Activated CD8-positive, alpha-beta memory T cell treated with anti-CD3 and anti-CD28 coated beads, Interleukin-2, amount 50 U/mL, for 4 hours (primary cell): ENCODE measurements at places on chromosomes 3 and 15.

- DNase-seq: no peak
Observed at GRCh38 chr3:113223475-113224281, 12.3 kb downstream of the BOC start.

- no peak for DNase-seq
Observed at GRCh38 chr3:53473422-53473821, 21.0 kb upstream of the CACNA1D start.

DNA sequence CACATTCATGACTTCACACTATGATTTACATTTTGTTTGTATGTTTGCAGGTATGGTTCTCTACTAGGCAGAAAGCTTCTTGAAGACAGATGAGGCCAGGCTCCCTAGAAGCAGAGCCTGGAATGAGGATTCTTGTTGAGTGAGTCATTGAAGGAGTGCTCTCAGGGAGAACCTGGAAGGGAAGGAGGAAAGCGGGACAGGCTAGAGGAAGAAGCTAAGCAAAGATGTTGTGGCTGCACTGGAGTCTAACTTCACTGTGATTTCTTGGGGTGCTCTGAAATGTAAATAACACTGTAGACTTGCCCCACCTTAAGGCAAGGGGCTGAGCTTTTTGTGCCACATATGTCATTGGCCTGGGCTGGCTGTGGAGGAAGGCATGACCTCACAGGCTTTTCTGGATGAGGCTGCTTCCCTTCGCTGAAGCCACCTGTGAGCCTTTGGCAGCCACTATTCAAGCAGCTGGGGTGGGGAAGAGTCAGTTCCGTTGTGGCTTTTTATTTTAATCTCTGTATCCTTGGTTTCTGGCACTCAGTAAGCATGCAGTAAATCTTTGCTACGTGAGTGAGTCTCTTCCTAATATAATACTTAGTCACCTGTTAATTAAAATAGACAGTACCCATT, 307.3 kb downstream of the SV2B start:
- DNase-seq: no peak

DNA sequence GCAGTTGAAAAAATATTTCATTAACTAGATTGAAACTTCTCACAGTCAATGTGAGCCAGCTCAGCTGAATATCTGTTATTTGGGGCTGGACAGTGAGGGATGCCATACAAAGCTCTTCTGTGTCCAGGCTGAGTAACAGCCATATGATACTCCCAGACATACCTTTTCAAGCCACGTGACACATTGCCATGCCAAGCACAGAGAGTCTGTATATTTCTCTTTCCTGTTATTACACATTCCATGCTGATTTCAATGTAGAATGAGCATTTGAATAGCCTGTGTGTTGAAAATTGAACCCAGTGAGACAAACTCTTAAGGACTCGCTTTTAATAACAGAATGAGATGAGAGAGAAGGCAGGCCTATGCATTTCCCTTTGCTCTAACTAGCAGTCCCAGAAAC, 334.7 kb upstream of the RASGRP1 start:
- DNase-seq: no peak

GRCh38 chr15:55528812-55529211, 20.8 kb upstream of the DNAAF4 start:
- DNase-seq: no peak

GRCh38 chr3:123722456-123722855, 137.6 kb upstream of the HACD2 start:
- no peak for DNase-seq

DNA sequence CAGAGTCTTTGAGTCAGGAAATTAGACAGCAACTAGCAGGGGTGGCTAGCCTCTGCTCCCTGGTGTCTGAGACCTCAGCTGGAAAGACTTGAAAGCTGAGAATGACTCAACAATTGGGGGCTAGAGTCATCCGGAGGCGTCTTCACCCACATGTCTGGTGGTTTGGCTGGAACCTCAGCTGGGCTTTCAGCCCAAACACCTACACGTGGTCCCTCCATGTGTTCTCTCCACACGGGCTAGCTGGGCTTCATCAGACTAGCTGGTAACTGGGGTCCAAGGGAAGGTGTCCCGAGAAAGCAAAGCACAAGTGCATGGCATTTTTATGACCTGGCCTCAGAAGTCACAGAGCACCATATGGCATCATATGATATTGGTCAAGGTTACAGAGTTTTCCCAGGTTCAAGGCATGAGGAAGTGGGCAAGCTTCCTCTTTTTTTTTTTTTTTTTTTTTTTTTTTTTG, 19.9 kb upstream of the ABHD2 start:
- peak; percentile 27 for DNase-seq

GRCh38 chr15:46174122-46174521, 539.3 kb downstream of the SQOR start:
- no peak for DNase-seq

- no peak for DNase-seq
Observed at GRCh38 chr15:50813865-50814264, 48.4 kb upstream of the SPPL2A start.

DNA sequence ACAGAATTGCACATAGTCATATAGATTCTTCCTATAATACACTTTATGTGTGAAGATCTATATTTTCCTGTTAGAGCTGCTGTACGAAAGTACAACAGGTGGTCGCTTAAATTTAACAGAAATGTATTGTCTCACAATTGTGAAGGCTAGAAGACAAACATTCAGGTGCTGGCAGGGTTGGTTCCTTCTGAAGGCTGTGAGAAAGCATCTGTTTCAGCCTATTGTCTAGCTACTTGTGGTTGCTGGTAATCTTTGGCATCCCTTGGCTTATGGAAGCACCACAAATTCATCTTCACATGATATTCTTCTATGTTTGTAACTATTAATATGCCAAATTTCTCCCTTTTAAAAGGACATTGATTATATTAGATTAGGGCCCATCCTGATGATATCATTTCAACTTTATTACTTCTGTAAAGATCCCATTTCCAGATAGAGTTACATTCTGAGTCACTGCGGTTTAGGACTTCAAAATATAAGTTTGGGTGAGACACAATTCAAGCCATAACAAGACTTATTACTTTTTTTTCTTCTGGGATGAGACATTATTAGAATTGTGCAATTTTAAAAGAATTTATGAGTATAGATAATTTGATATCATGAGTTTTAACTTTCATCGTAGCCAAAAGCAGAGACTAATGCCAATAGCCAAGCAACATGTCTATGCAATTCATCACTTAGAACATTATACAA, 248.1 kb upstream of the BCHE start:
- no peak for DNase-seq

- DNase-seq: no peak
Observed at GRCh38 chr3:186828340-186828739, 14.2 kb upstream of the ADIPOQ start.

GRCh38 chr3:104610730-104611652, 755.7 kb upstream of the ALCAM start:
- no peak for DNase-seq

DNA sequence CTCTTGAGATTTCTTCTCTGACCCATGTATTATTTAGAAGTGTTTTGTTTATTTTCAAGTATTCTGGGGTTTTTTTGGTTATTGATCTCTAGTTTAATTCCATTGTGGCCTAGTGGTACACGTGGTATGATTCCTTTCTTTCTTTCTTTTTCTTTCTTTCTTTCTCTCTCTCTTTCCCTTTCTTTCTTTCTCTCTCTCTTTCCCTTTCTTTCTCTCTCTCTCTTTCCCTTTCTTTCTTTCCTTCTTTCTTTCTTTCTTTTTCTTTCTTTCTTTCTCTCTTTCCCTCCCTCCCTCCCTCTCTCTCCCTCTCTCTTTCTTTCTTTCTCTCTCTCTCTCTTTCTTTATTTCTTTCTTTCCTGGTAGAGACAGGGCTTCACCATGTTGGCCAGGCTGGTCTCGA, 85.7 kb upstream of the UBE2E1 start:
- DNase-seq: no peak

DNA sequence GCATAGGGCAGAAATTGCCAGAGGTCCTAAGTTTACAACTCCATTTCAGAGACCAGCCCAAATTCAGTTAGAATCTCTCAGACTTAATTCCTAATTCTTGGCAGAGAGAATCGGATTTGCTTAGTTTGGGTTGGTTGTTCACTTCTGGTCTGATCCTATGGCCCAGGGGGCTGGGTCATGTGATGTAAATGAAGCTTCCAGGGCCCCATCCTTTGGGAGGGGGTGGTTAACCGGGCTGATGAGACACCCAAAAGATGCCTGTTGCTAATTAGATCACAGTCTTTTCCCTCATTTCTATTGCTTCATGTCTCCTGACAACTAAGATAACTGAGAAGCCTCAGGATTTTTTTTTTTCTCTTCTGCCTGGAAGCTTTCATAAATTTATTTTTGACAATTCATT, 11.1 kb upstream of the ZNF620 start:
- DNase-seq: no peak

DNA sequence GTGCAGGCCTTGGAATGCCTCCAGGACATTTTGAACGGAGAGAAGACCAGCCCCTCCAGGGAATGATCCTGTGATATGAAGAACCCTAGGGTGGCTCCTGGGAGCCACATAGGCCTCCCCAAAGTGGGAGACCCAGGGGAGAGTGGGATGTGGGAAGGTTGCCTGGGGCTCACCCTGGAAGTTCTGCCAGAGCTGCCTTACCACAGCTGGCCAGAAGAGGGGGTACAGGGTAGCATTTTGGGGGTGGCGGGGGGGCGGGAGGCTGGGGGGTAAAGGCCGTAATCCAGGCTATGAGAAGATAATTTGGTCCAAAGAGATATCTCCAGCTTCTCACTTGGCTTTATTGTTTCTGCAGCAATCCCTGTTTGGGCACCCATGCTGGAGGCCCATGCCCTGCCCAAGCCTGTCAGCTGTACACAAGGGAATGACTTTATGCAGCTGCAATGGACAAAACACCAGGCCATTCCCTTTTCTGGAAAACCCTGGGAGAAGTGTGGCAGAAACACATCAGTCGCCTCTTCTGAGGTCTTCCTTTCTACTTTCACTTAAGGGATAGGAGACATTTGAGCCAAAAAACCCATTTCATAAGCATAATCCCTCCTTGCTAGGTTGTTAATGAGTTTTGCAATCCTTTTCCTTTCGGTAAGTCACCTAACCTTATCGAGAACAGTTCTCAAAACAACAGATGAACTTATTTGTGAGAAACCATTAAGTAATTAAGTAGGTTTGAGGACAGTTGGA, 11.0 kb upstream of the MUSTN1 start:
- peak; percentile 33 for DNase-seq

- no peak for DNase-seq
Observed at GRCh38 chr3:9026320-9027045, 63.2 kb upstream of the RAD18 start.

DNA sequence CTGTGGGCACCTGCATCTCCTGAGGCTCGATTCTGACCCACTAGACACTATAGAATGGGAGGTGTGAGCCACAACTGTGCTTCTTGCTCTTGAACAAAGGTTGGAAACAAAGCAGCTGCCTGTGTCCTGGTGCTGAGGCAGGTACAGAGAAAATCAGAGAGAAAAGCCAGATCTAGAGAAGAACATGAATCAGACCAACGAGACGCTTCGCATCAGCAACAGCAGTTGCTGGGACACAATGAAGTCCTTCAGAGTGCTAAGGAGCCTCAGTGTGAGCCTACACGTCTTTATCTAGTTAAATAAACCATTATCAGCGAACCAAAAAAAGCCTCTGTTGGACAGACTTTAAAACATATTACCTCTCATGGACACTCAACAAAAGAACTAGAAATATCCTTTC, 86.3 kb upstream of the MEX3B start:
- no peak for DNase-seq

DNA sequence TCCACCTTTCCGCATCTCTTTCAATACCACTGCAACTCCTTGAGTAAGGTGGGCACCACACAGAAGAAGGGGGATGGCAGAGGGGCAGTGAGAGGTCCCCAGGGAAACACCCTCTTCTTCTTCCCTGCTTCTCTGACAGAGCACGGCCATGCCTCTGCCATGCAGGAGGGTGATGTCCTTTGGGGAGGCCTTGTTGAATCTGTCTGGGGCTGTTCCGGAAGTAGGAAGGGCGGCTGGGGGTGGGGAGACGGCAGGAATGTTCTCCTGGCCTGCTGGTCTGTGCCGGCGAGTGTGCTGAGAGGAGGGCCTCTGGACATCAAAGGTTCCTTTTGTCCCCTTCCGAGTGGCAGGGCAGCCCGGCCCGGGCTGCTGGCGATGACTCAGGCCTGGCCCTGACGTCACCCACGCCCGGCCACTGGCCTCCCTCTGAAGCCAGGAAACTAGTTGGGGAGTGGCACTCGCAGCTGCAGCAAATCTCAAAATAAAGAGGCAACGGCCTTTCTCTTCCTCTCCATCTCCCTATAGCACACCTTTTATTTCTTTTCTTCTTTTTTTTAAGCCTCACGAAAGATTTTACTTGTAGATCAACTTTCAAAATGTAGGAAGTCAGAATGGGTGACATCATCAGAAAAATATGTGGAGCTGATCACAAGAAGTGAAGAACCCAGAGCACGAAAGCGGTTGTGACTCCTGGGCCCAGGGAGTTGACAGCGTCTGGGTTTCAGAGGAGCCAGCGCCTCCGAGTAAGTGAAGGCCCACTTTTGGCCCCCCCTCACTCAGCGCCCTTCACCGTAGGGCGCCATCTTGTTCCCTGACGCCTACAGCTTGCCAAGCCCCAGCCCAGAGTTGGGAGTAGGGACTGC, at the start of gene ZBTB38:
ZBTB38 (plus strand) TSS at position 443 of the 863 bp plus-strand sequence. CDS start 73,885 bp downstream, outside the sequence.
- DNase-seq: no peak

DNA sequence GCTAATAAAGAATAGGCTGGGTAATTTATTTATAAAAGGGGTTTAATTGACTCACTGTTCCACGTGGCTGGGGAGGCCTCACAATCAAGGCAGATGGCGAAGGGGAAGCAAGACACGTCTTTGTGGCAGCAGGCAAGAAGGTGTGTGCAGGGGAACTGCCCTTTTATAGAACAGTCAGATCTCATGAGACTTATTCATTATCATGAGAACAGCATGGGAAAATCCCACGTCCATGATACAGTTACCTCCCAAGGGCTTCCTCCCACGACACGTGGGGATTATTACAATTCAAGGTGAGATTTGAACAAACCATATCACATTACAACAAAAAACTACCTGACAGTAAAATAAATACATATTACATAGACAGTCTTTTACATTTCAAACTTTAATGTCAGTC, 414.9 kb downstream of the NAALADL2 start:
- no peak for DNase-seq

DNA sequence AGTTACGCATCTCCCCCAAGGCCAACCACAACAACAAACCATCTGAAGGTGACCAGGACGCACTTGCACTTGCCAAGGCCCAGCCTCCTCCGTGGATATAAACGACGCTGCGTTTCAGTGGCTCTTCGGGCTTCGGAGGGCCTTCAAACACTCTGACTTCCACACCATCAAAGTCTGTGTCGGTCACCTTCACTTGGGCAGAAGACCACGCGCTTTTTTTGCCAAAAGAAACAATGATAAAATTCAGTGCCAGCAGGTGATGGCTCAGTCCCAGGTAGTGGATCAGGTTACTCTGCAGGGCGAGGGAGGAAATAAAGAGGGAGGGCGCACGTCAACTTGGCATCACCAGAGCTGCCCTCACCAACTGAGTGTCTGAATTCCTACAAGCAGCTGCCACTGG, 63.0 kb downstream of the NCEH1 start:
- DNase-seq: no peak
